Fibroblast of villous mesenchyme (primary cell): ENCODE measurements at places on chromosomes 5 and 9. TPM values are rescaled to one million over a fixed set of nuclear protein-coding genes. Genes with fewer than 3 reads are reported as not detected.

RNF180 gene
- 5.5 and 5.6 TPM in 2 replicates for total RNA-seq

PCDHB16 gene
- under 0.01 and 0.32 TPM in 2 replicates for total RNA-seq

SMIM33 gene
- not detected in 2 replicates for total RNA-seq

SLC36A2 gene
- total RNA-seq = not detected in 2 replicates

SLCO6A1 gene
- total RNA-seq = under 0.01 and 0.32 TPM in 2 replicates

SLC27A6 gene
- under 0.01 and 0.32 TPM in 2 replicates for total RNA-seq

BRD8 gene
- 30.0 and 63.9 TPM in 2 replicates for total RNA-seq

PGM5 gene
- 2.6 and 5.8 TPM in 2 replicates for total RNA-seq

TSLP gene
- total RNA-seq = 0.32 and 0.43 TPM in 2 replicates

GARNL3 gene
- 0.86 and 1.3 TPM in 2 replicates for total RNA-seq

PRRT1B gene
- not detected in 2 replicates for total RNA-seq

PCDHB5 gene
- total RNA-seq = under 0.01 and 0.32 TPM in 2 replicates
